ENCODE measurements at places on chromosomes 2 and 18.

GRCh38 chr2:75523313-75524275 is 37.1 kb downstream of the EVA1A start:
- no peak for DNase-seq

- no peak for DNase-seq
Observed at GRCh38 chr2:49936965-49937364, 782.6 kb upstream of the FSHR start.

DNA sequence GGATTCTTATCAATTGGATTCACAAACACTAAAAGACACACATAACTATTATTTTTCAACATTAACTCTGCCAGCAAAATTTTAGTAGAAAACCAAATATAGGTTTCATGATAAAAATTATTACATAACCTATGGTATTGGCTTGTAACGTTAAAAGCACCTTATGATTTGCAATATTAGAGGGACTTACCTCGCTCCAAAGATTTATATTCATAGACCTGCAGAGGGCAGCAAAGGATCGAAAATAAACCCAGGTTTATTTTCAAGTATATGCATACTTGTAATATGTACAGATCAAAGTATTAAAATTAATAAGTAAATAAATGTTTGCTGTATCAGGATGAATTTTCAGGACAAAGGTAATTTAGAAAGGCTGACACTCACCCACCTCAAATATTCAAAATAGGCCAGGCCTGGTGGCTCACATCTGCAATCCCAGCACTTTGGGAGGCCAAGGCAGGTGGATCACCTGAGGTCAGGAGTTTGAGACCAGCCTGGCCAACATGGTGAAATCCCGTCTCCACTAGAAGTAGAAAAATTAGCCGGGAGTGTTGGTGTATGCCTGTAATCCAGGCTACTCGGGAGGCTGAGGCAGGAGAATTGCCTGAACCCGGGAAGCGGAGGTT is 45.3 kb downstream of the LRPPRC start:
- no peak for DNase-seq

DNA sequence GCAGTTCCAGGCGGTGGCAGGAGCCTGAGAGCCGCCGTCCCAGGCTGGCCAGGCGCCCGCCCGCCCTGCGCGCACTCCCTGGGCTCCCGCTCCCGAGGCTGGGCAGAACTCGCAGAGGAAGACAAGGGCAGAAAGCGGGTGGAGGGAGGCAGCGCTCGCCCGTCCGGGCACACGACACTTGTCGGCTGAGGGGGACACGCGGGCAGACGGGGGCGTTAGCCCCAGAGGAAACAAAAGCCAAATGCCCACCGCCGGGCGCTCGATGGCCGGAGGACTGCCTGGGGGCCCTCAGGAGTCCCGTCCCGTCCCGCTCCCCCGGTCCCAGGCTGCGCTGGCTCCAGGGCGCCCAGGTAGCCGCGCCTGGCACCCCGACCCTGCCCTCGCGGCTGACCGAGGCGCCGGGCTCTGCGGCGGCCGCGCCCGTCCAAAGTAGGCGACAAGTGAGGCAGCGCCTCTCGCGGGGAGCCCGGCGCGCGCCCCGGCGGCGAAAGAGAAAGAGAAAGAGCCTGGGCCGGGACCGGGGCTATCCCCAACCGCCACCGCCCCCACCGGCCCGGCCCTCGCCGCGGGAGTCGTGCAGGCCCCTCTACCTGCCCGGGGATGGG is 491 bp downstream of the L3MBTL4 start:
- DNase-seq = peak; percentile 56

GRCh38 chr2:231795525-231796327 is 9.5 kb downstream of the COPS7B start:
- no peak for DNase-seq

GRCh38 chr2:174014011-174014698 is 49.0 kb upstream of the SP3 start:
- DNase-seq = no peak

GRCh38 chr2:86541334-86541733 is 21.9 kb downstream of the CHMP3 start:
- DNase-seq = no peak

- DNase-seq = no peak
Observed at GRCh38 chr2:185952100-185952499, 213.5 kb downstream of the FSIP2 start.

- DNase-seq = no peak
Observed at GRCh38 chr2:217440000-217440399, 562.8 kb downstream of the TNS1 start.

DNA sequence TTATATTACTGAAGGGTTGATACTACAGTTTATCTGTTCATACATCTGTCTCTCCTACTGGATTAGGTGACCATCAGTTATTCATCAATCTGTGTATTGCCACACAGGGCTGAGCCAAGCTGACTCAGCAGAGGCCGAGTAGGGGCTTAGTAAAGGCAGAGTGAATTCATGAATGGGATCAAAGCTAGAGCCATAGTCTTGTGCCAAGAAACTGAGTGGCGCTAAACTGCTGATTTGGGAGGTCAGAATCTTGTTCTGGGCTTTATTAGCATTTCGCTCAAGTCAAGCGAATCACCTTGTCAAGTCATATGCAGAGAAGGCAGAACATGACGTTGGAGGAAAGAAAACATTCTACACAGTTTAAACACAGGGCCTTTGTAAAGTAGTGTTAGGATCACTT is 34.1 kb downstream of the SOCS6 start:
- DNase-seq = no peak

DNA sequence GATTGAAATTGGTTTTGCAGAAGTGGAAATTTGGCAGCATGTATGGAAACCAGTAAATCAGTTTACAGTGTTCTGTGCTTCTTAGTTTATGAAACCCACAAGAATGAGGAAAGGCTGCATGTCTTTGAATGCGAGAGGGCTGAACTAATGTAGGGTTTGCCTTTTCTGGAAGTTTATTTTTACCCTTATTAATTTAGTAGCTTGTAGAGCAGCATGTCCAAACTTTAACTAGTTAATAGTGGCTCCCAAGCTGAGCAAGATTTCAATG is 50.4 kb downstream of the LDLRAD4 start:
- DNase-seq = no peak

DNA sequence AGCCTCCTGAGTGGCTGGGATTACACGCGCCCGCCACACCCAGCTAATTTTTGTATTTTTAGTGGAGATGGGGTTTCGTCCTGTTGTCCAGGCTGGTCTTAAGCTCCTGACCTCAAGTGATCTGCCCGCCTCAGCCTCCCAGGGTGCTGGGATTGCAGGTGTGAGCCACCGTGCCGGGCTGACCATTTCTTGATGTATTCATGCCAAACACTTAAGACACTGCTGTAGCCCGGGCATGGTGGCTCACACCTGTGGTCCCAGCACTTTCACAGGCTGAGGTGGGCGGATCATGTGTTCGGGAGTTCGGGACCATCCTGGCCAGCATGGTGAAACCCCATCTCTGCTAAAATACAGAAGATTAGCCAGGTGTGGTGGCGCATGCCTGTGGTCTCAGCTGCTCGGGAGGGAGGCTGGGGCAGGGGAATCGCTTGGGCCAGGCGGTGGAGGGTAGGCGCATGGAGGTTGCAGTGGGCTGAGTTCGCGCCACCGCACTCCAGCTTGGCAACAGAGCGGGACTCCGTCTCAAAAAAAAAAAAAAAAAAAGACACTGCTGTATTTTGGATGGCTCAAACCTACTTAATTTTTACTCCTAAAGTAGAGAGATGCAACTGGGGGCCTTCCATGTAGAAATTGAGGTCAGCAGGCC is 140.8 kb downstream of the NUP35 start:
- DNase-seq = no peak

- DNase-seq = no peak
Observed at GRCh38 chr2:136113209-136113971, 4.6 kb downstream of the CXCR4 start.

DNA sequence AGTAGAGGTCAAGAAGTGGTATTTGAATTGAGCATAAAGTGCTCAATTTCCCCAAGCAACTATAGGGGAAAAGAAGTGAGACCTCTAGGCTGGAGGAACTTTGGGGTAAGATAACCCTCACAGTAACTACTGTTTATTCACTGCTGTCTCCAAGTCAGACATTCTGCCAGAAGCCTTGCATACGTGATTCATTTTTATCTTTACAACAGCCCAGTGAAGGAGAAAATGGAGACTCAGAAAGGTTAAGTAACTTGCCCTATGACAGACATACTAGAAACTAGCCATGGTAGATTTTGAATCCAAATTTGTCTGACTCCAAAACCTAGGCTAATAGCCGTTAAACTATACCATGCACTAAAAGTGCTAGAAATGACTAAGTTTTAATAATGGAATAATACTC is 28.4 kb downstream of the DNAJC10 start:
- DNase-seq = no peak

- peak; percentile 31 for DNase-seq
Observed at GRCh38 chr2:154623819-154624218, 74.7 kb upstream of the KCNJ3 start.

DNA sequence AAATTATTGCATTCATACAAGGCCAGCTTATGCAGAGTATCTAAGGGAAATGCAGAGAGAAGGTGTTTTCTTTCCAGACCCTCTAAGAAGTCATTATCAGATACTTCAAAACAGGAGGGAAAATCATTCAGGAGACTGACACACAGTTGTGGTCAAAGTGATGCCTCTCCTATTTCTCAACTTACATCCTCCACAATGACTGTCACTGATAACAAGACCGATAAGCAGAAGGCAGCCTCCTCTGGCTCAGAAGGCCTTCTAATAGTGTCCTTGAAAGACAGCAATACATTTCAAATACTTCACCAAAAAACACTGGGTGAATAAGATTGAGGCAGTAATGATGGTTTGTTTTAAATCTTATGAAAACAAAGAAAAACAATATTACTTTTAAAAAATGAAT is 199.7 kb downstream of the PIEZO2 start:
- no peak for DNase-seq

DNA sequence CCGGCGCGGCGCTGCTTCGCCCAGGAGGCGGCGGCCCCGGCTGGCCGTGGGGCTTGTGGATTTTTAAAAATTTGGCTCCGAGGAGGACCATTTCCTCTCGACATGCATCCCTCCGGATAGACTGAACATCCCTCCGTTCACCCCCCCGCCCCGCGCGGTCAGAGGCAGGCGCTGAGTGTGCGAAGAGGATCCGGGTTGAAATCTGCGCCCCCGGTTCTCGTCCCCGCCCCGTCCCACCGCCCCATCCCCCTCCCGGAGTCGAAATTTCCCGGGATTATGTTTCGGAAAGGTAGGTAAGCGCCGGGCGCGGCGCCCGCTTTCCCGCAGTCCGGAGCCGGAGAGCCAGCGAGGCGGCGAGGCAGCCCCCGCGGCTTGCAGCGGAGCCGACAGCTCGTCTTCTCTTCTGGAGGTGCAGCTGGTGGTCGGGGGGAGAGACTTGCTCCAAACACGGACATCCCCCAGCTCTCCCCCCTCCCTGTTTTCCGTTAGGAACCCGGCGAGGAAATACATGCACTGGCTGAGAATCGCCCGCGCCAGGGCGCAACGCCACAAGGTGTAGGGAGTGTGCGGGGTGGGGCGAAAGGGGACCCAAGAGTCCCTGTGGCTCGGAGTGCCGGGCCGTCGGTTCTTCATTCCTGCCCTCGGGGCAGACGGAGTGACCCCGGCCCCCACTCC is at the start of gene PRKCE:
PRKCE (plus strand) TSS at position 261 of the 675 bp plus-strand sequence.
- peak; percentile 68 for DNase-seq

DNA sequence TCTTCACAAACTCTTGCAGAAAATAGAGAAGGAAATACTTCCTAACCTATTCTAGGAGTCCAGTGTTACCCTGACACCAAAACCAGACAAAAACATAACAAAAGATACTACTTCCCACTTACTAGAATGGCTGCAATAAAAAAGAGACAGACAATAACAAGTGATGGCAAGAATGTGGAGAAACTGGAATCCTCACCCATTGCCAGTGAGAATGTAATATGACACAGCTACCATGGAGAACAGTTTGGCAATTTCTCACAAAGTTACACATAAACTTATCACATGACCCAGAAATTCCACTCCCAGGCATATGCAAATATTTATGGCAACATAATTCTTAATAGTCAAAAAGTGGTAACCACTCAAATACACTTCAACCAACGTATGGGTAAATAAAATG is 209.8 kb upstream of the CTAGE1 start:
- DNase-seq = no peak

DNA sequence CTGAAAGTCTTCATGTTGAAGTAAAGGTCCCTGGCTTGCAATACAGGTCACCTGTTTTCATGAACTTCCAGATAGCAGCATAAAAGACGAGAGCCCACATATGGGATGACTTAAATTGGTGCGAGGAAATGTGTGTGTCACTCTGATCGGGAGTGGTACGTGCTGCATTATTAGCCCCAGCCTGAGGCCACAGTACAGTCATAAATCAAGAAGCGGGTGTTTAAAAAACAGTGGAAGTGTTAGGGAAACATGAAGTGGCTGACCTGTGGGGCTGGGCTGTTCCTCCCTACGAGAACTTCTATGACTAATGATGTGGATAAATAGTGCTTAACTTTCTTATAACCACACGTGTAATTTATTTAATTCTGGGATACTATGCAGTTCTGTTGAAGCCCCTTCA is 24.4 kb downstream of the RDH14 start:
- DNase-seq = no peak

DNA sequence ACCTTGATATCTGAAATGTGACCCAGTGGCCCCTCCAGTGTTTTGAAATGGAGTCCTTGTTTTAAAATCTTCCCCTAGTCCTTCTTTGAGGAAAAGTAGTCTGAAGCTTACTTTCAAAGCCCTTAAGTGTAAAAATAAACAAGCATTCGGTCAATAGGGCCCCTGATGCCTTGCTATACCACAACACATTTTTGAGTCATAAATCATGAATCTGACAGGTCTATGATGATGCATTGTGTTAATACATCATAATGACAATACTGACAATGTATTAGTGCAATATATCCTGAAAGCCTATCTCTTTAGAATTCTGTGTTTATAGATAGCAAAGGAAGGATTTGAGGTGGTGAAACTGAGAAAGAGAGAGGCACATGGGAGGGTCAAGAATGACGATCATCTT is 464.2 kb downstream of the MEIS1 start:
- no peak for DNase-seq

DNA sequence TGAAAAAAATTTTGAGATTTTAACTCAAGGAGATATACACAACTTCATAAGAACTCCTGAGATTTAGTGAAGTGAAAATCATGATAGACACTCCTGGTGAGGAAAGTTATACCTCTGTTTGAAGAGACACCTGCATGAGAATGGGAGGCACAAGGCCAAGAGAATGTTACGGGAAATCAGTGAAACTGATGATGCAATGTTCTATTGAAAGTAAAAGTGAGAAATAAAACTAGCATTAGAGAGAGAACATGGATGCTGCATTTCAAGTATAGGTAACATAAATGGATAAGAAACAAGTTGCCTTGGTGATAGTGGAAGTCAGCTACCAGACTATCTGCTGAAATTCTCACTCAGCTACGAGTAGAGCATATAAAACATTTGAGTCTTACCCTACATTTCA is 562.1 kb upstream of the FANCL start:
- no peak for DNase-seq

DNA sequence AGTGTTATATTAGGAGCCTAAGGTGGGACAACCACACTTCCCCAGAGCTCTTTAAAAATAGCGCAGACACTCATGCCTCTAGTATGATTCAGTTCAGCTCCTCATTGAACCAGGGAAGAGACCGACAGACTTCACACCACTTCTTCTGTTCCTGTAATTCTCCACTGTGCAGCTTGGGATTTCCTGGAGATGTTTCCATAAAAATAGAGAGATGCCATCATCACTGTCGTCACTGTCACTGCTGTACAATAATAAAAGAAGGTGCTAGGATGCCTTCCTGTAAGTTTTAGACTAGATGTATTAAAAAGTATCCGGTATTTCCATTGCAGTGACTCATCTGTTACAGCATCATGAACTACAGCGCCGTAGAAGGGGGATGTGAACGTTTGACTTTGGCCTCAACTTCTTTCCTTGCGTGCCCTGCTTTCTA is 110.9 kb downstream of the FAM210A start:
- no peak for DNase-seq

- no peak for DNase-seq
Observed at GRCh38 chr2:26786207-26787028, 562 bp downstream of the CENPA start.

Data from glutamatergic neuron (in vitro differentiated cells).